Pons (tissue), 1 donor: ENCODE measurements at places on chromosomes 3 and 15.

DNA sequence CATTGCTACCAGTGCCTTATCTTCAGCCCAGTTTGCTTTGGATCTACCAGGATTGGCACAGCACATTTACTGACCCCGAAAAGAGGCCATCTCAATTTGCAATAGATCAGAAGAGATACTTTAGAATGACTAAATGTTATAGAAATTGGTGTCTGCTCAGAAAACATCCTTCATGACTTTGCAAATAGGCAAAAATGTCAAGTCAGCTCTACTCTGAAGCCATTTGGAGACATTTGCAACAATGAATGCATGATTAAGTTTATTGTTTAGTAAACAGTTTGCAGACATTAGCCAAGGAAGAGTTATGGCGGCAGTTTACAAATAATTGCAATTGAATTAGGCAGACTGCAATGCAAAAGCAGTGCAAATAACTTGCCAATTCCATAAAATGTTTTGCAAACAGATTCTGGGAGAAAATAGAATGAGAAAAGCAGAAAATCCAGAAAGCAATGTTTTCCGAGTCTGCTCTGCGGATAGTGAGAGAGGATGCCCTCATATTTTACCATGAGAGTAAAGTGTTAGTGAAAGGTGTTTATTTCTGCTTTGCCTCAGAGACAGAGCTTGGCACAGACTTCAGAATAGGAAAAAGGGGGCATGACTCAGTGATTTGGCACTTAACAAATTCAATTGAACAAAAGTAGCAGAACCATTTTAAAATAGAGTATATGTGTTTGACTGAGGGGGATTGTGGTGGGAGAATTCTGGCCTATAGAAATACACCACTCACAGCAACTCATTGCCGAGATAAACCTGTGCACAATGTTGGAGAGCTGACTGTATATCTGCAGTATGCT is 334.9 kb upstream of the NR2F2 start:
- no peak for DNase-seq

DNA sequence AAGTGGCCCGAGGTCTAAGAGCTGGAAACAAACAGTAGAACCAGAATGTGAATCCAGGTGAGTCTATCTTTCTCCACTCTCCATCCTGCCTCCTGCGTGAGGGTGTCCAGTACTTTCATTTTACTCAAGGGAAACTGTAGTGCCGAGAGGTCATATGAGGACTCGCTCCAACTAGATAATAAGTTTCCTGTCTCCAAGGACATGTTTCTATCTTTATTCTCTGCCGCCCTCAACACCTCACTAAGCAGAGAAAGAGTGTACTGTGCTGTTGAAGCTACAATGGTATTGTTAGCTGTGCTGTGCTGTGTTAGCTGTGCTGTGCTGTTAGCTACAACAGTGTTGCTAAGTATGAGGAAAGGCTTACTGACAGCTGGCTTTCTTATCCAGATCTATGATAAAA is 137.9 kb upstream of the COL8A1 start:
- no peak for DNase-seq

DNA sequence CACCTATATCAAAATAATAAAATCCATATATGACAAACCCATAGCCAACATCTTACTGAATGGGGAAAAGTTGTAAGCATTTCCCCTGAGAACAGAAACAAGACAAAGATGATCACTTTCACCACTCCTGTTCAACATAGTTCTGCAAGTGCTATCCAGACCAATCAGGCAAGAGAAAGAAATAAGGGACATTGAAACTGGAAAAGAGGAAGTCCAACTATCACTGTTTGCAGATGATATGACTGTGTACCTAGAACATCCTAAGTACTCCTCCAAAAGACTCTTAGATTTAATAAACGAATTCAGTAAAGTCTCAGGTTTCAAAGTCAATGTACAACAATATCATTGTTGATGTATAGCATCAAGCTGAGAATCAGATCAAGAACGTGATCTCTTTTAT is 35.6 kb upstream of the FGF7 start:
- no peak for DNase-seq

DNA sequence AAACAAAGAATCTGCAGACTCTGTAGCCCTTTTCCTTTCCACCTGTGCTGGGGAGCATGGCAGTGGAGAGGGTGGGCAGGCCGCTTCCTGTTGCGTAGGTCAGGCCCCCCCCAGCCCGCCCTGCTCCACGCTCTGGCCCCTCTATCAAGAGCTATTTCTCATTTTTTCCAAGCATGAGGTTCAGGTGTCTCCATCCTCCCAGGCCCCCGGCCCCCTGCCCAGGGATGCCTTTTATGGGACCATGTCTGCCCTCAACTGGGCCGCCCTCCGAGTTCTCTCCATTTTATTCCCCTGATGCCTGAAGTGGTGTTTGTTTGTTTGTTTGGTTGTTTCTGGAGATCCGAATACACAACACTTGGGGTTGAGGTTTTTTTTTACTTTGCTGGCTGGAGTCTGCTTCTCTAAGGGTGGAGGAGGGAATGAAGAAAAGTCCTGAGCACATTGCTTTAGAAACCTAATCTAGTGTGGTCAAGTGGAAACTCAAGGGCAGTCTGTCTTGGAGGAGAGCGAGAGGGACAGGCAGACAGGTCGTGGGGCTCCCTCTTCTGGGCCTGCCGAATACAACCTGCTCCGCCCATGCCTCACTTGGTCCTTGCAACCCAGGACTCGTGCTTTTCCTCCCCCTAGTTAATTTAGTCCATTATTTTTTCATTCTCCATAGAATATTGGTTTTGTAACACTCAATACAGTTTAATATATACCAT is 176.5 kb upstream of the LYSMD4 start:
- no peak for DNase-seq

GRCh38 chr3:112650482-112650881 is 9.5 kb upstream of the CCDC80 start:
- no peak for DNase-seq

DNA sequence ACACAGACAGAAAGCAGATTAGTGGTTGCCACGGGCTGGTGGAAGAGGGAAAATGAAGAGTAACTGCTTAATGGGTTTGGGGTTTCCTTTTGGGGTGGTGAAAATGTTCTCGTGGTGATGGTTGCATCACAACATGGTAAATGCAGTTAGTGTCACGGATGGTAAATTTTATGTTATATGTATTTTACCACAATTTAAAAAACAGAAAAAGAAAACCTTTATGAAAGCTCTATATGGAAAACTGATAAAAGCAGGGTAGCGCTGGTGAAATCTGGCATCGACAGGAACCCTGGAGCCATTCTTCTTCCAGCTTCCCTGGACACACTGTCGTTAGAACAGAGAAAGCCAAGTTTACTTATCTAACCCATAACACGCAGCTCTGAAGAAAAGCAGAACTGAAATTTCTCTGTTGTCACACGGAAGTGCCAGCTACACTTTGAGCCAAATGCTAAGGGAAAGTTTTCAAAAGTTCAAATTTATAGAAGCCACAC is 287.7 kb upstream of the NR2F2 start:
- peak; percentile 57 for DNase-seq

GRCh38 chr15:94253742-94254141 is 22.4 kb downstream of the MCTP2 start:
- DNase-seq = no peak

DNA sequence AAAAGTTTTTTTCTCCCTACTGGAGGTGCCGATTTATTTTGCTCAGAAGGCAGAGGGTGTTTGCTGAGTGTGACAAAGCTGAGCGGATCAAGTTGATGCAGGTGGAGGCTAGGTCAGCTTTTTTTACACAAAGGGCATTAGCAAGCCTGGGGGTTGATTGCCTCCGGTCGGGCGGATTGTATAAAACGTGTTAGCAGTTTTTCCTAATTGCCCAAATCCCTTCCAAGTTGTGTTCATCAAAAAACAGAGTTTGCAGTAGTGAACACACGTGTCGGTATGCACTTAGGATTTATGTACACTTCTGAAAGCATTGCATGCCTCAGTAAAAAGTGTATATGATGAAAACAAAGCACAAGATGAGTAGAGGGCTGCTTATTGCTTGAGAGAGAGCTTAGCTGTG is 2.6 kb downstream of the GPR160 start:
- DNase-seq = no peak

- DNase-seq = no peak
Measured at GRCh38 chr3:14869917-14870782, 51.4 kb downstream of the FGD5 start.

GRCh38 chr3:188036375-188037194 is 117.4 kb upstream of the LPP start:
- no peak for DNase-seq

DNA sequence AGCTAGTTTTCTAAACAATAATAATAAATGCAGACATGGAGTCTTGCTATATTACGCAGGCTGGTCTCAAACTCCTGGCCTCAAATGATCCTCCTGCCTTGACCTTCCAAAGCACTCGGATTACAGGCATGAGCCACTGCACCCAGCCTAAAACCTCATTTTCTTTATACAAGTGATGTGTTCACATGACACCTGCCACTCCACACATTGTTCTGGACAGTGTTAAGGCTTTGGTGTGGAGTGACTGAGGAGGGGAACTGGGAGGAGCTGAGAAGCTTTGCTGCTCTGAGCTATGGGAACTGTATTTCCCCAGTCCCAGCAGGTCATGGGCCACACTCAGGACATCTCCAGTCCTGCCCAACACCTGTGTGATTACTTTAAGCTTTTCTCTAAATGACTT is 380.0 kb downstream of the LRTM1 start:
- DNase-seq = no peak

DNA sequence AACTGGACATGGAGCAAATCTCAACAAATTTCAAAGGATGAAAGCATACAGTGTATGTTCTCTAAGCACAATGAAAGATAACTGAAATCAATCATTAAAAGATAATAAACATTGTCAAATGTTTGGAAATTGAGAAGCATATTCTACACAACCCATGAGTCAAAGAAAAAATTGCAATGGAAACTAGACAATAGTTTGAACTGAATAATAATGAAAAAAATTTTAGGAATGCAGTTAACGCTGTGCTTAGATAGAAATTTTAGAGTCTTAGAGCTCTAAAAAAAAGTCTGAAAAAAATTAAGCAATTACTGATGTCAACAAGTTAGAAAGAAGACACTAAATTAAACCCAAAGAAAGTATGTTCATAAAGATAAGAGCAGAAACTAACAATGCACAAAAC is 15.5 kb downstream of the RABL3 start:
- no peak for DNase-seq

DNA sequence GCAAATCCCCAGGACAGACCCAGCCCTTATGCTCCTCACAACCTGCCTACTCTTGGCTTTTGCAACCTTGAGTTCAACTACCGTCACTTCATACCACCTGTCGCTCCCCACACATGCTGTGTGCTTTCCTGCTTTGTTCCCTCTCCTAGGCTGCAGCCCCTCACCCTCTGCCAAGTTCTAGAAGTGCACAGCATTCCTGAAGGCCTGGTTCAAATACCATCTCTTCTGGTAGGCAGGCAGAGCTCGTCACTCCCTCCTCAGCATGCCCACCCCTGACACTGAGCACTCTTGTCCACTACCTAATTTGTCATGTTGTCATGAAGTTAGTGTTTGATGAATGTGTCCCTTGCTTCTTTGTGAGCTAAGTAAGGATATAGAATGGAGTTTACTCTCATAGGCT is 129.6 kb downstream of the SEMA6D start:
- no peak for DNase-seq

DNA sequence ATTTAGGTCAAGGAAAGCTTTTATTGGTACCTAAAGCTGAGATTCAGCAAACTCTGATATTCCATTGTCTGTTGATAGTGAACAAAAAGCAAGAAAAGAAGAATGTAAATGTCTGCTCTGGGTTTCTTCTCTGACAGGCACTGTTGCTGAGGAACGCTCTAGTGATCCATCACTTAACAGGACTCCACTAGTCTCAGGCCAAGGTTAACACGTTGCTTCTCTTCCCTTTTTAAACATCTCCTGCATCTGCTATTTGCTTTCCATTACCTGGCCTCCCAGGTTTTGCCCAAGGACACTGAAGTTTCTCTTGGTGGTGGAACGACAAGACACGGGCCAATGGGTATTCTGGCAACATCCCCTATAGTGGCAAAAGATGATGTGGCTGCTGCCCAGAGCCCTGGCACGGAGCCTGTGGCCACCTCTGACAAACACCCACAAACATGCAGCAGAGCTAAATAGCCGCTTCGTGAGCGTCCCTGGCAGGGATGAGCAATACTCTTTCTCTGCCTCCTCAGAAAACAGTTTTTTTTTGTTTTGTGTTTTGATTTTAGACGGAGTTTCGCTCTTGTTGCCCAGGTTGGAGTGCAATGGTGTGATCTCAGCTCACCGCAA is 97.8 kb upstream of the AKAP13 start:
- DNase-seq = no peak

DNA sequence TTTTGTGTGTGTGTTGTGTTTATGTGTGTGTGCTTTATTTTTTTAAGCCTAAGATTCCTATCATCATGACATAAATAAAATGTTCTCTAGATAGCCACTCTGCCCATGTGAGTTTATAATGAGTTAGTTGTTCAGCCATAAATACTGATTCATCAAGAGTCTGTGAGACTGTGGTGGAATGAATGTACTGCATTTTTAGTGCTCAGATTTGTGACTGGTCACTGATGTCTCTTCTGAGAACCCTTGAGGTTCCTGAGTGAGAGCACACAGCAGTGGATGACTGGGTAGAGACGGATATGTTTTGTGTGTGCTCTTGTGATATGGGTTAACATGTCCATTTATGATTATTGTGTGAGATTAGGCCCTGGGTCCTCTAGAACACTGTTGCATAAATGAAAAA is 51.2 kb downstream of the SETD5 start:
- DNase-seq = peak; percentile 42

DNA sequence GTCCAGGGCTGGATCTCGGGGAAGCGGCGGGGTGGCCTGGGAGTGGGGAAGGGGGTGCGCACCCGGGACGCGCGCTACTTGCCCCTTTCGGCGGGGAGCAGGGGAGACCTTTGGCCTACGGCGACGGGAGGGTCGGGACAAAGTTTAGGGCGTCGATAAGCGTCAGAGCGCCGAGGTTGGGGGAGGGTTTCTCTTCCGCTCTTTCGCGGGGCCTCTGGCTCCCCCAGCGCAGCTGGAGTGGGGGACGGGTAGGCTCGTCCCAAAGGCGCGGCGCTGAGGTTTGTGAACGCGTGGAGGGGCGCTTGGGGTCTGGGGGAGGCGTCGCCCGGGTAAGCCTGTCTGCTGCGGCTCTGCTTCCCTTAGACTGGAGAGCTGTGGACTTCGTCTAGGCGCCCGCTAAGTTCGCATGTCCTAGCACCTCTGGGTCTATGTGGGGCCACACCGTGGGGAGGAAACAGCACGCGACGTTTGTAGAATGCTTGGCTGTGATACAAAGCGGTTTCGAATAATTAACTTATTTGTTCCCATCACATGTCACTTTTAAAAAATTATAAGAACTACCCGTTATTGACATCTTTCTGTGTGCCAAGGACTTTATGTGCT is 527 bp downstream of the B2M start:
- peak; percentile 49 for DNase-seq

DNA sequence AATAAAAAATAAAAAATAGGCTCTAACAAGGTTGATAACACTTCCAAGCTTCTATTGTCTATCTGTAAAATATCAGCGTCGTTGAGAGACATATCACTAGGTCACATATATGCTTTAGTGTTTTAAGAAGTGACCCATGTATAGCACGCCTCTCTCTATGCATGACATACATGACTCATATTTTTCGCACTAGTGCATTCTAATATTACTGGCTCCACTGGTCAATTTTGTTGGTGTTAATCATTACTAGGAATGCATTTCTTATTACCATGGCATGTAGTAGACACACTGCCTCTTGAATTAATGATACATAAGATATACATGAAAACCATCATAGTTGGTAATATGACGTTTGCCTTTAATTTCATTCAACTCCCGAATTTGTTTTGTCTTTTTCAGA is 203.1 kb downstream of the CHL1 start:
- no peak for DNase-seq
